NCI-H345 (cell line): ENCODE measurements at places on chromosomes 16 and 17.
A peak's percentile ranks its signal among the peaks of the same experiment; 100 is the strongest.

DNA sequence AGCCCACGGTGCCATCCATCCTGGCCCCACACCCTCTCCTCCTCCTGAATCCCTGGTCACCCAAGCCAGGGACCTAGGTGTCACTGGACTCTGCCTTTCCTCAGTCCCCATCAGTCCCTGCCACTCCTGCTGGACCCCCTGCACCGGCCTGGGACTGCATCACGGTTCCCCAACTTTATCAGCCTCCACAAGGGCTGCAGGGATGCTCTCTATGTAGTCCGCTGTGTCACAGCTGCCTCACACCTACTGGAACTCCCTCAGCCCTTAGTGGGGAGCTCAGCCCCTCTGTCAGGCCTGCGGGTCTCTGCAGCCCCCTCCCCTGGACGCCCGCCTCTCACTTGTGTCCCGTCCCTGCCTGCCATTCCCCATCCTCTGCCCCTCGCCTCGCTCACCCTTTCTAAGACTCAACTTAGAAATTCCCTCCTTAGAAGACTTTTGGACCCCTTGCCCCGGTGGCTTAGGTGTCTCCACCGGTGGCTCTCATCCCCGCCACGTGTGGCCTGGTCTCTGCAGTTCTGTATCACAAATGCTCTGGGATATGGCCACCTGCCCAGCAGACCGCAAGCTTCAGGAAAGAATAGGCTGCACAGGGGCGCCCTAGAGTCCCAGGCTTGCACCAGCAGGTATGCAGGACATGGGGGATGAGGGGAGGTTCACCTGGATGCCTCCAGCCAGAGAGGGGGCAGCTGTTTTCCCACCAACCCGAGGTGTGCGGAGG is 62.9 kb downstream of the PRMT7 start:
- no peak for DNase-seq

DNA sequence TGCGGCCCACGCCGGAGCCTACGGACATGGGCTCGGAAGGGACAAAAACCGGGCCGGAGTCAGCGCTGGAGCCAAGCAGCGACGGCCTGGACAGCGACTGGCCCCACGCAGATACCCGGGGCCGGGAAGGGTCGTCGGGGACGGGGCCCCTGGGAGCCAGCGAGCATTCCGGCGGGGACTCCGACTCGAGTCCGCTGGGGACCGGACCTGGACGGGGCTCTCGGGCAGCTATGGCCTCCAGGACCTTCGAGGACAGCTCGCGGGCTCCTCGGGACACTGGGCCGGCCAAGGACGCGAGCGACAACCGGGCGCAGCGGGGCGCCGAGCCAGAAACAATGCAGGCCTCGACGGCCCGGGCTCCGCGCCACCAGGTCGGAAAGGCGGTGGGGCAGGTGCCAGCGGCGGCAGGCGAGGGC is 1.0 kb downstream of the MYO15B start:
- DNase-seq, result peak; percentile 68

DNA sequence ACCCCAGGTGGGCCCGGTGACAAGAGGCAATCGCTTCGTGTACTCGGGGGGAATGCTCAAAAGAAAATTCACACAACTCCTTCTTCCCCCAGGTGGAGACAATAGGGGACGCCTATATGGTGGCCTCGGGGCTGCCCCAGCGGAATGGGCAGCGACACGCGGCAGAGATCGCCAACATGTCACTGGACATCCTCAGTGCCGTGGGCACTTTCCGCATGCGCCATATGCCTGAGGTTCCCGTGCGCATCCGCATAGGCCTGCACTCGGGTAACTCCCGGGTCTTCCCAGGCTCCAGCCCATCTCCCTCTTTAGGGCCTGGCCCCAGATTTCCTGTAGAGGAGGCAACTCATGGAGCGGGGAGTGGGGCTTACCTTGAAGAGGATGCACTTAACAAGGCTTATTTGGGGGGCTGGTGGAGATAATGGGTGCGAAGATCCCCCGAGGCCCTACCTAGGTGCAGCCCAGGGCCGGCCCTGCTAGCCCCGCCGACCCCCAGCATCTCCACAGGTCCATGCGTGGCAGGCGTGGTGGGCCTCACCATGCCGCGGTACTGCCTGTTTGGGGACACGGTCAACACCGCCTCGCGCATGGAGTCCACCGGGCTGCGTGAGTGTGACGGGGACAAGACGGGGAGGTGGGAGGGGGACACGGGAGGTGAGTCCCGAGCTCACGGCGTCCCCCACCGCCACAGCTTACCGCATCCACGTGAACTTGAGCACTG is 13.0 kb downstream of the GUCY2D start:
- DNase-seq, result no peak

GRCh38 chr16:22734368-22734767 is 79.6 kb upstream of the HS3ST2 start:
- no peak for DNase-seq

- peak; percentile 45 for DNase-seq
These were observed 5.8 kb upstream of the CBX4 start for GRCh38 chr17:79844869-79845600.

DNA sequence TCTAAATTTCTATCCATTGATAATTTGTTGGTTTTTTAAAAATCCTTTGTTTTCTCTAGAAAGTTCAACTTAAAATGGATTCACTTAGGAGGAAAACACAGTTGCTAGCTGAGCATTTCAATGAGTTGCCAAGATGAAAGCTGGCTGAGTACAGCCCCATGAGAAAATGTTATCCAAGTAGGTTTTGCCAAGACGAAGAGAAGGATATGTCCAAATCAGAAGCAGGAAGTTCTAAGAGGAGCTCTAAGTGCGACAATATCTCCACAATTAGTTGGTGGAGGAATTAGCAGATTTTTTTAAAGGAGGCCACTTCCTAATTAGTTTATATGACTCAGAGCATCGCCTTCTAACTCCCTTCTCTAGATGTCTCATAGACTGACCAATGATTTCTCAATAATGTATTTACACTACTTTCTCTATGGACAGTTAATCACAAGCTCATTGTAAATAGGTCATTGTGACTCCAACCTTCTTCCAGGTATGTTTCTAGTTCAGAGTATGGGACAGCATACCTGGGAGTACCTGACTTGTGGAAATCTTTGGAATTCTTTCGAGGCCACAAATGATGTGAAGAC is 873.3 kb upstream of the SOX9 start:
- DNase-seq, result no peak

GRCh38 chr16:77113835-77114234 is 77.2 kb upstream of the MON1B start:
- no peak for DNase-seq

- DNase-seq, result no peak
These were observed 63.3 kb downstream of the GAN start for GRCh38 chr16:81378049-81378448.

- DNase-seq, result peak; percentile 78
These were observed 3.0 kb downstream of the TNK1 start for GRCh38 chr17:7383742-7384488.

GRCh38 chr16:68851601-68852000 is 8.3 kb downstream of the TANGO6 start:
- DNase-seq, result no peak

- peak; percentile 0 for DNase-seq
These were observed 17.7 kb downstream of the CCL17 start for GRCh38 chr16:57422026-57422944.

- no peak for DNase-seq
These were observed 1.1 kb downstream of the ORC6 start for GRCh38 chr16:46690281-46691178.

DNA sequence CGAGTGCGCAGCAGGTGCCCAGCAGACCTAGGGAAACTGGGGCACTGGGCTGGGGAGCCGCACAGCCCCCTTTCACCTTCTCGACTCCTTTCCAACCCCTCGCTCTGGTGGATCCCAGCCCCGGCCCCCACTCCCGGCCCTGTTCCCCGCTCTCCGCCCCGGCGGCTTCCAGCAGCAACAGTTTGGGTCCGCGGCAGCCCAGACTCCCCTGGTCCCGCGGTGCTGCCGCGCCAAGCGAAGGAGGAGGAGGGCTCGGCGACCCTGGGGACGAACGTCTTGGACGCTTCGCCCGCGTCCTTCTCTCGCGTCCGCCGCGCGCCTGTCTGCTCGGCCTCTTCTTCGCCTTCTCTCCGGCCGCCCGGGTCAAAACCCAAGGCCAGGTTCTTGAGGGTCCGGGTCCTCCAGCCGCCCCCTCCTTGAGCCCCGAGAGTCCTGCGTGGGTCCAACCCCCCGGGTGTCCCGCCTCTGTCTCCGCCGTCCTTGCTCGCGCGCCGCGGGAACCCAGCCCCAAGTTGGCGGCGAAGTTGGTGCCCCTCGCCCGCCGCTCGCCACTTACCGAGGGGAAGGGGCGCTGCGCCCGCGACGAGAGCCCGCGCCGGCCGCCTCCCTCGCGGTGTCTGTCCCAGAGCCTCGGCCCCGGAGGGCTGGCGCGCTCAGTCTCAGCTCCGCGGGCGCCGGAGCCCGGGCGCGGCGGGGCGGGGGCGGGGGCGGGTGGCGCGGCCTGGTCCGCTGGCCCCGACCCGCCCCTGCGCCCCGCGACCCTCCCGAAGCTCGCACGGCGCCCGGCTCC is 1.4 kb upstream of the GRIN2C start:
- no peak for DNase-seq

- DNase-seq, result no peak
These were observed 54.8 kb downstream of the N4BP1 start for GRCh38 chr16:48555155-48555554.

- no peak for DNase-seq
These were observed 48.0 kb downstream of the BAHCC1 start for GRCh38 chr17:81443269-81443668.

DNA sequence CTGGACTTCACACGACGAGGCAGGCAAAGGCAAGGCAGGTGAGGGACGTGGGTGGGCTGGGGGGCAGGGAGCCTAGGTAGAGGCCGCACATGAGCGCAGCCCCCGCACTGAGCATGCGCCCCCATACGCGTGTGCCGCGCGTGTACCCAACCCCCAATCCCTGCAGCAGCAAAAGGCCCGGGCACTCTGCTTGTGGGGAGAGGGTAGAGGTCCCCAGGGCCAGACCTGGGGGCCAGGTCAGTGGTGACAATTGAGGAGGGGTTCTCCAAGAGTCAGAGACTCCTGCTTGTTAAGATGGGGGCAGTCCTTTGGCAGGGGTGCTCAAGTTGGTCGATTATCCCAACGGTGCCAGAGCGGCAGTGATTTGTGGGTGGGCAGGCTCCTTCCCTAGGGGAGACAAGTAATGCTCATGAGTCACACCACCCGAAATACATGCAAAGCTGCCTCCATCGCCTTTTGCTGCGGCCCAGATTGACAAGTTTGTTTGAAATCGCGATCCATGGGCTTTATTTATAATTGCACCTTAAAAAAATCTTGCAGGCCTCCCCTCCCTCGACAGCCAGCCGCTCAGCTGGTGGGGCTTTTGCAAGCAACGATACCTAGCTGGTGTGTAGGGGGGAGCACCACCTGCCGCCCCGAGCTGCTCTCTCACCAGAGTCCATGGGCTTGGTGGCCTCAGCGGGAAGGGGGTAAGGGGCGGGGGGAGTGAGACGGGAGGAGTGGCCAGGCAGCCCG is 1.1 kb upstream of the GIT1 start:
- peak; percentile 65 for DNase-seq
